ENCODE measurements at places on chromosomes 13 and 19.

- DNase-seq: no peak
Observed at GRCh38 chr13:32261567-32261966, 53.6 kb downstream of the ZAR1L start.

DNA sequence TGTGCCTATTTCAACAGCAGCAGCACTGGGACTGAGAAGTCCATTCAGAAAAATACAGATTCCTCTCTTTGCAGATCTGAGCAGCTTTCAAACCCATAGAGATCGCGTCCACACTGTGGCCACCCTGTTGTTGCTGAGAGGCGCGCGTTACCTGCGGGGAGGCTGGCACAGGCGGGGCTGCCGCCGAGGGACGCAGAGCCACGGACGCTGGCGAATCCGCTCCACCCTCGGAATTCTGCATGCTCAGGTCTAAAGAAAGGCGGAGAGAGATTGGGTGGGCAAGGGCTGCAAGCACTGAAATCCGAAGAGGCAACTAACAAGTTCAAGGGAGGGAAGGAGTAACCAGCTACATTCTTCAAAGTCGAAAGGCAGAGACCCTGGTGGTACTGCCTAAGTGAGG, 63.0 kb downstream of the RFX2 start:
- DNase-seq: no peak

DNA sequence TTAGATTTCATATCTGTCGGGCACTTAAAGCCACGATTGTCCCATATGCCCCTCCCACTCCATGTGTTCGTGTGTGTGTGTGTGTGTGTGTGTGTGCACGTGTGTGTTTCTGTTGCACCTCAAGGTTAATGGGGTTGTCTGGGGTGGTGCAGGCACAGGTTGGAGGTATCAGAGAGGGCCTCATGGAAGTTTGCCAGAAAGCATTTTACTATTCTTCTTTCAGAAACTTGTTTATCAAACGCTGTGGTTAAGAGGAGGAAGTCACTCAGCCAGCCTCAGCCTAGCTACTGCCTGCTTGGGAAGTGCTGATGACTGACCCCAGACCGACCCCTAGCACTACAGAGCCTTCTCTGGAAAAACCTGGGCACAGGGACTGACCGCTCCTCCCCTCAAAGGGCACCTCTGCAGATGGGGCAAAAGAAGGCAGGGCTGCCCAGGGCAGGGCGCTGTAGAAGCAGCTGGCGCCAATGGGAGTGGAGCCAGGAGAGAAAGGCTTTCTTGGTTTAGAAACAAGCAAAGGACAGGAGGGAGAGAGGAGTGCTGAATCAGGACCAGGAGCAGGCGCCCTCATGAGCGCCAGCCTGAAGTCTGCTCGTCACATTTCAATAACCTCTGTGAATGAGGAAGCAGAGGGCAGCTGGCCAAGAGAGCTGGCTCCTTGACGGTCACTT, 3.9 kb downstream of the SIAH3 start:
- DNase-seq: no peak

DNA sequence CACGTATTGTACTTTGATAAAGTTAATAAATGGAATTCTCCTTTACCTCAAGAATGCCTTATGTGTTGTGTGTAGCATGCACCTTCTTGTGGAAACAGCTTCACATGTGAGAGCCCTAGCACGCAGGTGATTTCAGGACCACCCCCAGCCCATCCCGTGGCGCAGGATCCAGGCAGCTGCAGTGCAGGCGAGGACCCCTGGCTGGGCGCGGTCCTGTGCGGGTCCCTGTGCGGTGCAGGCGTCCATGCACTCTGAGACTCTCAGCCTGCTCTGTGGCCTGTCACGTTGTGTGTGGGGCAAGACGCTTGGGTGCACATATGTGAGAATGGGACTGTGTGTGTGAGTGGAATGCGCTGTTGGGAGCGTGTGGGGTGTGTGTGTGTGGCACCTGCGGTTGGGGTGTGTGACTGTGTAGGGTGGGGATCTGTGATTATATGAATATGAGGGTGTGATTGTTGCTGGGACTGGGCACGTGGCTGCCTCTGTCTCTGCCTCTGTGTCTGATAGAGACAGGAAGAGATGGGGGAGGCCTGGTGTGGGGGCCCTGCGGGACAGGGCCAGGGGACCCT, 30.8 kb downstream of the WTIP start:
- DNase-seq: no peak

DNA sequence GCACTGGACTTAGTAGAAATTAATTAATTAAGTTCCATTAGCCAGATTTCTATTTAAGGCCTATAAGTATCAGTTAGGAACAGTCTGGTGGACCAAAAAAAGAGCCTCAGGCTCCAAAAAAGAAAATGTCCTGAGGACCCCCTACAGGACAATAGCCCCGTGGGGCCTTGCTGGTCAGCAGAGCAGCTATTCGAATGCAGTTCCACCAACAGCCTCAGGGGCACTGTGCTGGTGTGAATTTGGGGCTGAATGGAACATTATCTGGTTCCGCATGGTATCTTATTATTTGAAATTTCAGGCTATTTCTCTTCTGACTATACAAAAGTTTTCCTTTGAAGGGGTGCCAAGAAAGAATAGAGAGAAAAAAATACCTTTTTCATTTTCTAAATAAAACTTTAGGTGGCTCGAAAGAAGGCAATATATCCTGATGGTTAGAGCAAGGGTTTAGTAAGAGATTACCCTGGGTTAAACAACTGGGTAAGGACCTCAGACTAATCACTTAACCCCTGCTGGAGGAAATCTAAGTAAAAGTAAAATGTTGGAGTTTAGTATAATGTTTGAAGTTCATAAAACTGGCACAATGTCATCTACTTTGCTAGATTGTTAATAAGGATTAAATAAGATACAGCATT, 147.2 kb downstream of the MIPEP start:
- no peak for DNase-seq

DNA sequence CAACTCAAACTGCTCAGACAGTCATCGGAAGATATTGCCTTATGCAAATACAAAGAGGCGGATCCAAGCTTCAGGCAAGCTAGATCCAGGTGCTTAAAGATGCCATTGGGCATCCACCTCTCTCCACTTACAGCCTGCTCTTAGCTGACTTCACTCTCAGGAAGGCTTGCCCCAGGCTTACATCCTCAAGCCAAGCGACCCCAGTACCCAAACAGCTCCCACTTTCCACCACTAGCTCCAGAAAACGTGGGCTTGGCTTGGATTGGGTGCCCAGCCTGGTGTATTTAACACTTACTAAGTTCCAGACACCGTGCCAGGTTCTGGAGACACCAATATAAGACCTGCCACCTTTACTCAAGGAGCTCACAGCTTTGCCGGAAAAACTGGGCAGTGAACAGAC, 142.1 kb upstream of the VSTM2B start:
- no peak for DNase-seq

- DNase-seq: no peak
Observed at GRCh38 chr13:46885018-46885417, 11.8 kb downstream of the HTR2A start.

- no peak for DNase-seq
Observed at GRCh38 chr13:25901460-25902376, 150.1 kb downstream of the SHISA2 start.

DNA sequence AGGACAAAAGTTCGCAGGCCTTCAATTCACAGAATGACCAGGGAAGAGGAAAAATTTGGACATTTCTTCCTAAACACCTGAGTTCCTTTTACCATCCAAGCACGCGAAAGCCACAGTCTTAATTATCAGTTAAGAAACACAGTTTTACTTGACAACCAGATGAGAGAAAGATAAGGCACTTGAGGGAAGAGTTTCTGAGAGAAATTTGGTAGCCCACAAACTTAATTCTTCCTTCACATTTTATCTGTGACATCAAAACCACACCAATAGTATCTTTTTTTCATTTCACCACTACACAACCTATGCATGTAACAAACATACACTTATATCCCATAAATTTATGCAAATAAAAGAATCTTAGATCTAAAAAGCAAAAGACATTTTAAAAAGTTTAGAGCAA, 326.6 kb downstream of the MZT1 start:
- DNase-seq: no peak

- no peak for DNase-seq
Observed at GRCh38 chr19:651991-652390, 11.0 kb downstream of the RNF126 start.

- DNase-seq: peak; percentile 21
Observed at GRCh38 chr19:294946-295686, 3.9 kb upstream of the PLPP2 start.

GRCh38 chr13:41273831-41274441, 10.6 kb upstream of the MTRF1 start:
- no peak for DNase-seq

DNA sequence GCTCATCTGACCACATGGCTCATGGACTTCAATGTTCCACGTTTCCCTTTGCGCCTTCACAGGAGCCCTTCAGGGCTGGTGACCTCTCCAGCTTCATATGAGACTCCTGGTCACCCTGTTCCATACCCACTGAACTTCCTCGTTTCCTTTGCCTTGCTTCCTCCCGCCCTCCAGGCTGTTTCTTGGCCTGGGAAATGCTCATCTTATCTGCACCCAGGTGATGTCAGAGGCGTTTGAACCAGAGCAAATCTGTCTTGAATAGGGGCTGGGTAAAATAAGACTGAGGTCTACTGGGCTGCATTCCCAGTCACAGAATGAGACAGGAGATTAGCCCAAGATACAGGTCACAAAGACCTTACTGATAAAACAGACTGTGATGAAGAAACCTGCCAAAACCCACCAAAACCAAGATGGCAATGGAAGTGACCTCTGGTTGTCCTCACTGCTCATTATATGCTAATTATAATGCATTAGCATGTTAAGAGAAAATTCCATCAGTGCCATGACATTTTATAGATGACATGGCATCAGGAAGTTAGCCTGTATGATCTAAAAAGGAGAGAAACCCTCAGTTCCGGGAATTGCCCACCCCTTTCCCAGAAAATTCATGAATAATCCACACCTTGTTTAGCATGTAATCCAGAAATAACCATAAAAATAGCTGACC, 102.7 kb downstream of the DCLK1 start:
- DNase-seq: no peak

DNA sequence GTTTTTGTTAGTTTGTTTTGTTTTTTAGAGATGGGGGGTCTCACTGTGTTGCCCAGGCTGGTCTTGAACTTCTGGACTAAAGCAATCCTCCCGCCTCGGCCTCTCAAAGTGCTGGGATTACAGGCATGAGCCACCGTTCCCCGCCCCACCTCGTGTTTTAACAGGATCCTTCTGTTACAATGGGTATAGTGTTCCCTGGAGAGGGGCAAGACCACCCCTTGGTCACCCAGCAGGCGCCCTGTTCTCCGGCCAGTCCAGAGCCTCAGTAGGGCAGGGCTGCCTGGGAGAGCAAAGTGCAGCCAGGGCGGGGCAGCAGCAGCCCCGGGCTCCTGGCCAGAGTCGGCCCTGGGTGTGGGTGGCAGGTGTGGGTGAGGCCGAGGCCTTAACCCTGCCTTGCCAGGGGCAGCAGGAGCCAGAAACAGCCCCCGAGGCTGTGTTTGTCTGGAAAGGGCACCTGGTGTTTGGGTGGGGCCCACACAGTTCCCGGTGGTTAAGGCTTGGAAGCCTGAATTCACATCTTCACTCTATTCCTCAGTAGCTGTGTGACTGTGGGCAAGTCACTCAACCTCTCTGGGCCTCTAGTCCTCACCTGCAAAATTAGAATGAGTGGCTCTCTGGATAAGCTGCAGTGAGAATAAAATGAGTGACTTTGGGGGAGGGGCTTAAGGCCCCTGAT, 7.2 kb downstream of the VASP start:
- no peak for DNase-seq

DNA sequence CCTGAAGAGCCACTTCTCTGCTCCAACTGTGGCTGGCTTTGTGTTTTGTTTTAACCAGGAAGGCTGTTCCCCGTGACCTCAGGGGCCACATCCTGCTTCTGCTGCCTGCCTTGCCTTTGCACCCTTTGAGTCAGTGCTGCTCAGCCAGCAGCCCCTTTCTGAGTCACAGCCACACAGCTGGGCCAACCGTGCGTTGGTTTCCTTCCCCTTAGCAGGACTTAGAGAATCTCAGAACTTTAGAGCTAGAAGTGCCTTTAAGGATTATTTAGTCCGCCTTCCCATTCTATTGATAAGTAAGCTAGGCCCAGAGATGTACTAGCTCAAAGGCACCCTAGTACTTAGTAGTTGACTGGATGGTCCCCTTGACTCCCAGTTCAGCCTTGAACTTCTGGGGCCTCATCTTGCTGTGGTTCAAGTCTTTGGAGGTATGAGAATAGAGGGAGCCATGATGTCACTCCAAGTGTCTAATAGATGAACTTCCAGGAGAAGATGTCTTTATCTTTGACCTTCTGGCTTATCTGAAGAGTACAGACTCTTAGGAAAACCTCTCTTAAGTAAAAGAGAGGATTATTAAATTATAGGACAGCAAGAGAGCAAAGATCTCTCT, 8.0 kb downstream of the RGCC start:
- DNase-seq: no peak

GRCh38 chr19:40312533-40312932, 27.4 kb upstream of the AKT2 start:
- no peak for DNase-seq

DNA sequence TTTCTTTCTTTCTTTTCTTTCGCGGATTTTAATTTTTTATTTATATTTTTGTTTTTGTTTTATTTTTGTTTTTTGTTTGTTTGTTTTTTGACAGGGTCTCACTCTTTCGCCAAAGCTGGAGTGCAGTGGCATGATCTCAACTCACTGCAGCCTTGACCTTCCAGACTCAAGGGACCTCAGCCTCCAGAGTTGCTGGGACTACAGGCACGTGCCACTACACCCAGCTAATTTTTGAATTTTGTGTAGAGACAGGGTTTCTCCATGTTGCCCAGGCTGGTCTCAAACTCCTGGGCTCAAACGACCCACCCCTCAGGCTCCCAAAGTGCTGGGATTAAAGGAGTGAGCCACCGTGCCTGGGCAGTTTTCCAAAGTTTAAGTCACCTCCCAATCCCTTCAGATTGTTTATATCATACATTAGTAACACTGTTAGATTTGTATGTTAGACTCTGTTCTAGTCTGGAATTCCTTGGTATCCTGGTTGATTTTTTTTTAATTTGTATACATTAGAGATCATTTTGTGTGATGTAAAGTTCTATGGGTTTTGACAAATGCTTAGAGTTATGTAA, 597.3 kb downstream of the DCT start:
- no peak for DNase-seq

DNA sequence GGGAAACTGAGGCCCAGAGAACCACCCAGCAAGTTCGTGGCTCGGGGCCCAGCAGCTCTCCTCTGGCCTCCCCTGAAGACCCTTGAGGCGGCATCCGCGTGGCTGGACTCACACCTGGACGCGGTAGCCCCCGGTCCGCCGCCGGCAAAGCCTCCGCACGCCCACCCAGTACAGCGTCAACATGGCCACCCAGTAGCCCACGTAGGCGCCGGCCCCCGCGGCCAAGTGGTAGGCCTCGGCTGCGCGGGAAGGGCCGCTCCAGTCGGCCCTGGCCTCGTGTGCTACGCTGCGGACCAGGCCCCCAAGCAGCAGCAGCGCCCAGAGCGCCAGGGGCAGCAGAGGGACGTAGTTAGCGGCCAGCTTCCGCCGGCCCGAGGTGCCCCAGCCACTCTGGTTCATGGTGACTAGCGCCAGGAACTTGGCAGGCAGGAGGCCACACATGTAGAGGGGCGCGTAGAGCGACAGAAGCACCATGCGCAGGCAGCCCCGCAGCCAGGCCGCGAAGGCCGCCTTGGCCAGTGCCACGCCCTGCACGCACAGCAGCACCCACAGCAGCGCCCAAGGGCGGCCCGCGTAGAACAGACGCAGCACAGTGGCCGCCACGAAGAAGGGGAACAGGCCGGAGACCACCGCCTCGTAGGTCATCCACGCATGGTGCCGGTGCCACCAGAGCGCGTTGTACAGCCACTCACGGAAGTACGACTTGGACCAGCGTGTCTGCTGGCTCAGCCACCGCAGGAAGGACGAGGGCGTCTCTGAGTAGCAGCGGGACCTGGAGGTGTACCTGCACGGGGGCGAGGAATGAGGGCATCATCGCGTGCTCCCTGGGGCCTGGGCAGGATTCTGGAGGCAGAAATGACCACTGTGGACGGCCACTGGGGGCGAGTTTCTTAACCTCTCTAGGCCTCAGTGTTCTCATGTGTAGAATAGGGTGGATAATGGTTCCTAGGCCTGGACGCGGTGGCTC, 10.2 kb downstream of the HAS1 start:
- no peak for DNase-seq
